Left ventricle myocardium superior (tissue), 1 donor: ENCODE measurements at places on chromosomes 4 and X. TPM values are rescaled to one million over a fixed set of nuclear protein-coding genes. Genes with fewer than 3 reads are reported as not detected.

Gene GPAT3
- total RNA-seq, result 38.9 TPM

Gene MAGEB1
- total RNA-seq, result not detected

DNA sequence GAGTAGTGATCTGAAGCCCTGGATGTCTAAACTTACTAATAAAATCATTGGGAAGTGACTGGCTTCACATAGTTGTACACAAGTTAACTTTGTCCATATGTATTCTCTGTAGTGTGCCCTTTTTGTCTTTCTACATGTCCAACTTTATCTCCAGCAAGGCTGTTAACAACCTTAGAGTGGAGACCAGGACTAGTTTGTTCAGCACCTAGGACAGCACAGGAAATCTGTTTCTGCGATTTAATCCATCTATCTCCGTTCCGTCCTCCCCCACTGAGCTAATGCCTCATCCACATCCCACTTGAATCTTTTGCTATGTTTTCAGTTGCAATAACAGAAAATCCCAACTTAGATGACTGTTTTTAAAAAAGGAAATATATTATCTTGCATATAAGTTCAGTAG is 3.4 kb upstream of the ARR3 start:
- no peak for DNase-seq

- no peak for DNase-seq
Observed at GRCh38 chr4:92872604-92873003, 568.8 kb downstream of the GRID2 start.

- no peak for DNase-seq
Observed at GRCh38 chrX:115367455-115367854, 77.9 kb downstream of the LUZP4 start.

DNA sequence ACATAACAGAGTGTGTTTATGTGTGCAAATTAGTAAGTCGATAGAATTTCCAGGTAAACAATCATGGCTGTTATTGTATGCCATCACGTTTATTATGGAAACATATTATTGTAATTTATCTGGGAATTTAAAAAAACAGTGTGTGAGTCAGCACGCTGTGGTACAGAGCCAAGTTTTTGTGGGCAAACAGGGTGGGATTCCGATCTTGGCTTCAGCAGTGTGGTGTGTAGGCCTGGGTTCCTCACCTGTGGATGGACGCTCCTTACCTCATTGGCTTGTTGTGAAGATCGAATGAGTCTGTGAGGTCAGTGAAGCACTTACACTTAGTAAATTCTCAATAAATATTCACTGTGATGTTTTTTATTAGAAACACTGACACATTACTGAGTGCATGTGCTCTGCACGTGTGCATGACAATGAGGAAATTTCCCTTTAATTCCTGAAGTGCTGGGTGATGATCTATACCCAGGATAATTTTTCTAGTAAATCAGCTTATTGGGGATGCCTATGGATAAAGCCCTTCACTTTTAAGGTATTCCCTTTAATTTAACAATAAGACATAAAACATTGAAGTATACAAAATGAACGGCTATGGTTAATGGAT is 36.4 kb downstream of the SLIT2 start:
- DNase-seq, result no peak

Gene F8A2
- not detected for total RNA-seq

Gene HSFX1
- 2.7 TPM for total RNA-seq

- no peak for DNase-seq
Observed at GRCh38 chr4:48193921-48194468, 59.9 kb upstream of the TXK start.

DNA sequence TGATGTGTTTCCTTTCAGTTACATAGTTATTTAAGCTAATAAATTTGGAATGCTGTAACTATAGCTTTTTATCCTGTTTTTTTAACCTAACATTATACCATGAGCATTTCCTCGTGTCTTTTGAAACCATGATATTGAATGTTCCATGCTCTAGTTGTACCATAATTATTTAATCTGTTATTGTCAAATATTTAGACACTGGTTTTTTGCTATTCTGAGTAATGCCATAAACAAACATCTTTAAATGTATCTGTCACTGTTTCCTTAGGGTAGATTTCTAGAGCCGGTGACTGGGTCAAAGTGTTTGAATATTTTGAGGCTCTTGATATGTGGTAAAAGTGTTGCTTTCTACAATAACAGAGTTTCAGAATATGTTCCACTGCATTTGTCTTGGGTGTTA is 5.4 kb downstream of the IGBP1 start:
- no peak for DNase-seq

DNA sequence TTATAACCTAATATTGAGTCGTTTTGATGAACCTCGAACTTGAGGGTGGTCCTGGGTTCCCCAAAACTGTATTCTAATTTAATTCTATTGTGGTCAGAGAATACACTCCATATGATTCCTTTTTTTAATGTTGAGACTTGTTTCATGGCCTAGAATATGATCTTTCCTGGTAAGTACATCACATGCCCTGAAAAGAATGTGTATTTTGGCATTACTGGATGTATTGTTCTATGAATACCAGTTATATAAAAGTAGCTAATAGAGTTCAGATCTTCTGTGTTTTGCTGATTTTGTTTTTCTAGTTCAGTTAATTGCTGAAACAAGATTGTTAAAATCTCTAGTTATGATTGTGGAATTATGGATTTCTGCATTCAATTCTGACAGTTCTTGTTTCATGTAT is 18.8 kb downstream of the PRRG1 start:
- no peak for DNase-seq

Gene RBM47
- total RNA-seq, result 2.9 TPM

DNA sequence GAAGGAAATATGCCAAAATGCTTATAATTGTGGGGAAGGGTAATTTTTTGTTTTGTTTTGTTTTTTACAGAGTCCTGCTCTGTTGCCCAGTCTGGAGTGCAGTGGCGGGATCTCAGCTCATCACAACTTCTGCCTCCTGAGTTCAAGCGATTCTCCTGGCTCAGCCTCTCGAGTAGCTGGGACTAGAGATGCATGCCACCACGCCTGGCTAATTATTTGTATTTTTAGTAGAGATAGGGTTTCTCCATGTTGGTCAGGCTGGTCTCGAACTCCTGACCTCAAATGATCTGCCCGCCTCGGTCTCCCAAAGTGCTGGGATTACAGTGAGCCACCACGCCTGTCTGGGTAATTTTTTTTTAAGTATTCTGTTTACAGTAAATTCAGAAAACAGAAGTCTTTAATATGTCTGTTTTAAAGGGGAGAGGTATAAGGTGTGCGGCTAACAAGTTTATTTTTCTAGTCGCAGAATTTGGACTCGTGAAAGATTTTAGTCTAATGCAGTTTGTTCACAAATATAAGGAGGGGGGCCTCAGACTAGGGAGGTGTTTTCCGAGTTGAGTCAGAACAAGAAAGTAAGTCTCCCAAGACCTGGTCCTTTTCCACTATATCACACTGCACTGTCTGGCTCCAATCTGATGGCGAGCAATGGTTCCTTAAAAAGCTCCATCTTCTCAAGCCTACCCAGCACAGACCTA is 1.5 kb downstream of the ACSL1 start:
- no peak for DNase-seq

DNA sequence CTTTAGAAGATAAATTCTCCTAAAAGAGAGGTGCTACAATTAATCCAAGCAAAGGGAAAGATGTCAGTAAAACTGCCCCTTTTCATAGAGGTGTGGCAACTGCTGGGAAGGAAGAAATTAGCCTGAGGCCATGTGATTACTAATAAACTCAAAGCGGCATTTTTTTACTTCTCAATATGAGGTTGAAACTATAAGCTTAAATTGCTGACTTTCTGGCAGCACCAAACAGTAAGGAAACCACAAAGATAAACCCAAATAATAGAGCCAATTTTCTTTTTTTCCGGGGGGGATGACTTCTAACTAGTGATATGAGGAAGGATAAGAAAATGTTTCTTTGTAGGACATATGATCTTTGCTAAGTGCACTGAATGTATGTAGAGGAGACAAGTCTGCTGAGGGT is 30.9 kb downstream of the AR start:
- no peak for DNase-seq

- peak; percentile 59 for DNase-seq
Observed at GRCh38 chr4:38071801-38072431, 111.7 kb downstream of the PTTG2 start.

Gene DNAAF6
- total RNA-seq, result not detected

Gene ASB12
- total RNA-seq, result 3.0 TPM

DNA sequence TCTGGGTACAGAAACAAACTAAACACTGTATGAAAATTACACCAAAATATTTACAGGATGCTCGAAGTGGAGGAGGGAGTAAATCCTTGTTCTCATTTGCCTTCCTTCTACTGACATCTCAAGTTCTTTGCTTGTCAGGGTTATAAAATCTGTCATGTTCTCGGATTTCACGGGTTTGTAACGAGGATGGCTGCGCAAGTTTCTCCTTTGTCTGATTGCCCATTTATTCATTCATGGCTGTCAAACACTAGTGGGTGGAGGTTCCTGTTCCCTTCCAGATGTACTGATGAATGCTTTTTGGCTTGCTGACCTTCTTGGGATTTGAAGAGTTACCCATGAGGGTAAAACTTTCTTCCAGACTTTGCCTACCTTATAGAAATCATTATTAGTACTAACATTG is 206.9 kb downstream of the SPCS3 start:
- DNase-seq, result no peak

GRCh38 chr4:127623797-127624083 is 9.0 kb upstream of the INTU start:
- DNase-seq, result peak; percentile 31

DNA sequence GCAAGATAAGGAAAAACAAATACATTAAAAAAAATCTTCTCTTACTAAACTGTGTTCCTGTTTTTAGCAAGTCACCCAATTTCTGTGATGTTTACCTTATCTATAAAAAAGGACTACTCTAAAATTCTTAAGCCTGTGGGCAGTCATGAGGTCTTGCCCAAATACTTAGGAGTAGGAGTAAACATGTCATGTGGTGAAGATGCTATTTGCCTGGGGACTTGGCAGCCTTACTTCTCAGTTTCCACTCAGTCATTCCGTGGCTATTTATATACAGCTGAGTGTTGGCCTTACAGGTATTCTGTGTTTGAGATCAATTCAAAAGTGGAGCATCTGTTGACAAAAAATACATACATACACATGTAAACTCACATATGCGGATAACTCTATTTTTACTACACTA is 89.9 kb upstream of the TLR2 start:
- no peak for DNase-seq

DNA sequence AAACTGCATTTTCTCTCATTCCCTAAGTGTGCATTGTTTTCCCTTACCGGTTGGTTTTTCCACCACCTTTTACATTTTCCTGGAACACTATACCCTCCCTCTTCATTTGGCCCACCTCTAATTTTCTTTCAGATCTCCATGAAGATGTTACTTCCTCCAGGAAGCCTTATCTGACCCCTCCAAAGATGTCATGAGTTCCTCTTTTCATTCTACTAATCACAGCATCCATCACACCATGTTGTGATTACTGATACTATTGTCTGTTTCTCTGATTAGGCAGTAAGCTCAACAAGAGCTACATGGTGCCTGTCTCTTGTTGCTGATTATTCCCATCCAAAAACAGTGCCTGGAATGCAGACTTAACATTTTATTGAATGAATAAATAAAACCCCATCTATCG is 2.9 kb upstream of the AFP start:
- no peak for DNase-seq

Gene DCAF8L2
- total RNA-seq, result not detected

Gene HADH
- total RNA-seq, result 252 TPM

Gene NXF2B
- total RNA-seq, result not detected

- no peak for DNase-seq
Observed at GRCh38 chrX:115900425-115900824, 270.1 kb upstream of the AGTR2 start.

GRCh38 chr4:121278811-121279368 is 101.9 kb downstream of the QRFPR start:
- no peak for DNase-seq

Gene FAM47E
- 2.4 TPM for total RNA-seq

GRCh38 chrX:152202886-152203285 is 64.5 kb upstream of the MAGEA10 start:
- no peak for DNase-seq

DNA sequence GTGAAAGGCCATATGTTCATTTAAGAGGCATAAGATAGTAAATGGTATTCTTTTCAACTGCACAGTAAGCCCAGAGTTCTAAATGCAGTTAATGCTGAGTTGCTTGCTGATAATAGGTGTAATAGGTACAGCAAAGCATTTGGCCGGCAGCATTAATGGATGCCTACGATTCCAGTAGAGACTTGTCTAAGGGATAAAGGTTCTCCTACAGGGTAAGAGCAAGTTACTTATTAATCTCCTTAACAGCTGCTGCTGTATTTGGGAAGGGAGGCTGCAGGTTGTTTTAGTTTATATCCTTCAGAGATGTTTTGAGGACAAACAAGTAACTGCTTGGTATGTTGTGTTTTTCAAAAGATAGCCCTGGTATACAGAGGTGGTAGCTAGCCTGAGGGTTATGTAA is 16.8 kb downstream of the TSPAN7 start:
- no peak for DNase-seq

DNA sequence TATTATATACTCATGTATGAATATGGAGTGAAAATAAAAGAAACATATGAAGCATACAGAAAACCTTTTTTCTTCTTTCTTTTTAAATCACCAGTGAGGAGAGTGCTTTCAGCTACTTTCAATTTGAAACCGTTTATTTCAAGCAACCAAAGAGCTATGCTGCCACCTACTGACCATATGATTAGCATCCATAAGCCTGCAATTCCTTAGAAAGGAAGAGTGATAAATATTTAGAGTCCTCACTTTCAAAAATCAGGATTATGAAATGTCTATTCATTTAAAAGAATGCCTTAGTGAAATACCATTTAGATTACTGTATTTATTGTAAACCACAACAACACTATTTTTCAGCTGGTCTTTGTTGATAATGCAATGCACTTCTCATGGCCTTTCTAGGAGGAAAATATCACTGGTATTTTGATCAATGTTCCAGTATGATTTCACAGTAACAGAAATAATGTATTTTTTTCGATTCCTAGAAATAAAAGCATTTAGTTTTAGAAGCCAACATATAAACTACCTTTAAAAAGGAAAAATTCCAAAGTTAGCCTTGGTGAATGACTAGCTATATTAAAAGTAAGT is 667.6 kb downstream of the PCDH18 start:
- DNase-seq, result no peak

GRCh38 chr4:38328989-38329729 is 334.8 kb upstream of the KLF3 start:
- no peak for DNase-seq

DNA sequence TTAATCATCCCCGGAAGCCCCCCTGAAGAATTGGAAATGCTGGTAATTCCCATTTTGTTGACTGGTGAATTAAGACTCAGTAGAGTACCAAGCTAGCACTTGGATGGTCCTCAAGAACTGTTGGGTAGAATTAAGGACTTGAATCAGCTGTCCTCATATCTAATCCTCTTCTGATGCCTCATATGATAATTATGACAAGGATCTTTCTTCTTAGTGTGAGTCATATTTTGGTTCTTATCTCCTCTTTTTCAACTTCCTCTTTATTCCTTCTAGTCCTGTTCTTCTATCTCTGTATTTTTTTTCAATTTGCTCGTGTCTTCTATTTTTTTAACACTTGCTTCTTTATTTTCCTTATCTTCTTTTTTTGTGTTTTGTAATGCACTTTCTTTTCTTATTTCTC is 206.3 kb upstream of the ANXA3 start:
- no peak for DNase-seq
